ENCODE measurements at places on chromosomes 5 and 9.

DNA sequence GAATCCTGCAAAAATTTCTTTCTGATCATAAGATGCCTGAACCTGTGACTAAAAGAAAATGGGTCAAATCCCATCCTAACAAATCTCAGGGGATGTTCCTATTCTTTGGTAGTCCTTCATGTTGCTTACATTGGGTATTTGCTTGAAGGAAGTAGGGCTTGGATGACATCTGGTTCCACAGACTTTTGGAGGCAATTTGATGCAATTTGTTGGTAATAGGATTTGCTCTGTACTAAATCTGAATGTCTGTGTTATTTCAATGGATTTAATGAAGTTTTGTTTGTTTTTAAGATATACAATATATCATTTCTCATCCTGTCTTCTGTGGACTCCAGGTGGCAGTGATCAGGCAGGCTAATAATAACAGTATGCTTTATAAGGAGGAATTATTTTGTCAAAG is 457.9 kb downstream of the ZSWIM6 start:
- DNase-seq: no peak

DNA sequence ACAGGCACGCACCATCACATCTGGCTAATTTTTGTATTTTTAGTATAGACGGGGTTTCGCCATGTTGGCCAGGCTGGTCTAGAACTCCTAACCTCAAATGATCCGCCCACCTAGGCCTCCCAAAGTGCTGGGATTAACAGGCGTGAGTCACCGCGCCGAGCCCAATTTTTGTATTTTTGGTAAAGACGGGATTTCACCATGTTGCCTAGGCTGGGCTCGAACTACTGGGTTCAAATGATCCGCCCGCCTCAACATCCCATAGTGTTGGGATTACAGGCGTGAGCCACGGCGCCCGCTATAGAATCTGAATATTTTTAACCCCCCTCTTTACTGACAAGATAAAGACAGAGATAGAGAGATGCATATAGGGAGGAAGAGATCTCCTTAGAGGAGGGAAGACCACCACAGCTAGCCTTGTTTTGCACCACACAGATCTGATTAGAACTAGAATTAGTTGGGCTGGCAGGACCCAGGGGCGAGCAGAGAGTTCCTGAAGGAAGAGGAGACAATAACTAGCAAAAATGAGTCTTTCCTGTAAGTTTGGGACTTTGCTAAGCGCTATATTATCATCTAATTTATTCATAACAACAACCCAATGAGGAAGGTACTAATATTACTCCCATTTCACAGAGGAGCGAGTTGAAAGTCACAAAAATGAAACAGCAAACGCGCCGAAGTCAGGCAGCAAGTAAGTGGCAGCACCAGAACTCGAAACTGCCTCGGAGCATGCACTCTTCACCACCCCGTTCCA is 1.5 kb upstream of the ANKHD1 start:
- DNase-seq: no peak

- DNase-seq: no peak
Measured at GRCh38 chr5:114903767-114904166, 265.9 kb downstream of the TRIM36 start.

GRCh38 chr5:147057051-147057450 is 177.8 kb upstream of the STK32A start:
- DNase-seq: no peak

GRCh38 chr5:15502208-15502607 is 2.2 kb downstream of the FBXL7 start:
- DNase-seq: no peak

DNA sequence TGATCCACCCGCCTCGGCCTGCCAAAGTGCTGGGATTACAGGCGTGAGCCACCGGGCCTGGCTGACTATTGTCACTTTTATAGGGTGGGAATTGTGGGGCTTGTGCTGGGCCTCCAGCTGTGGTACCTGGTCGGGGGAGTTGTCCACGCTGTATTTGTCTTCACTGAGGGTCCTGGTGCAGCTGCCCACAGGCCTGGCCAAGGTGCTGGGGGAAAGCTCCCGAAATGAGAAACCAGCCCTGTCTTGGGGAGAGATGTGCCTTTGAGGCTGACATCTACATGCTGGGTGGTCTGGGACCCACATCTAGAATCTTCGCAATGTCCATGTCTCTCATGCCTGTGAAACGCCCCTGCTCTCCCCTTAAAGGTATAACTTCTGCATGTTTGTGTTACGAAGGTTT is 2.6 kb downstream of the EXOC3 start:
- DNase-seq: no peak

Data from activated CD4-positive, alpha-beta T cell treated with anti-CD3 and anti-CD28 coated beads, Interleukin-2, Interleukin-6, amounts not matched to agents 100 ng/mL and 50 ng/mL, durations not matched to agents 16 hours and 8 hours (primary cell).